ENCODE measurements at places on chromosomes 12 and 14.

GRCh38 chr14:94412671-94413638 lies 24.6 kb upstream of the SERPINA1 start:
- DNase-seq = no peak

GRCh38 chr14:57816568-57817284 lies 49.2 kb downstream of the SLC35F4 start:
- DNase-seq = no peak

DNA sequence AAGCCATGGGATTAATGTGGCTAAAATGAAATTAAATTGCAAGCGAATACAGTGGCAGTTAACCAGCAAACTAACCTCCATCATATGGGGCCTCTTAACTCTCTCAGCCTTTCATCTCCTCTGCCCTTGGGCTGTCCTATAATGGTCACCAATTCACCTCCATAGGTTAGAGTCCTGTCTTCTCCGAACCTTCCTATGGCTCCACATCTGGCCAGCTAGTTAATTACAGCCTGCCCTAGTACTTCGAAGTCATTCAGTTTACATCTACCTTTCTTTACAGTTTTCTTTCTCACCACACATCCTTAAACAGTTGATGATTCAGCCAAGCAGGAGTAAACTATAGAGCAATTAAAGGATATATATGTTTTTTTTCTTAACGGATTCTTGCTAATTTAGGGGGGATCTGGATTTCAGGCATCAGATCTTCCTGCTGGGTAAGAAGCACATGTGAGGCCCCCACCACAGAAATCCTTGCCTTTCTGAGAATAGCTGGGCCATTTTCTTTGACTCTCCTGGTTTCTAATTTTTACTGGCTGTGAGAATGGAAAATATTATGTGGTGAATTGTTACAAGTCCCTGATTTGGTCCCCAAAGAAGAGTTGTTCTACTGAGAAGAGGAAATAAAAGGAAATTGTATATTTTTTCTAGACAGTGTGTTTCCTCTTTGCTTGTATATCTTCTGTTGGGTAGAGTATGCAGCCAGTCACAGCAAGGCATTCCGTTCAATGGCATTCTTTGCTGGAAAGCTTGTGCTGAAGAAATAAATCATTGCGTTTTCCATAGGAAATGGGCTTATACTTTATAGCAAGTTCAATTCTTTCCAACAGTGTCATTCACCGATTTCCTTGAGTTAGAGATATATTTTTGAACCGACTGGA lies 16.7 kb downstream of the HMGA2 start:
- no peak for DNase-seq

DNA sequence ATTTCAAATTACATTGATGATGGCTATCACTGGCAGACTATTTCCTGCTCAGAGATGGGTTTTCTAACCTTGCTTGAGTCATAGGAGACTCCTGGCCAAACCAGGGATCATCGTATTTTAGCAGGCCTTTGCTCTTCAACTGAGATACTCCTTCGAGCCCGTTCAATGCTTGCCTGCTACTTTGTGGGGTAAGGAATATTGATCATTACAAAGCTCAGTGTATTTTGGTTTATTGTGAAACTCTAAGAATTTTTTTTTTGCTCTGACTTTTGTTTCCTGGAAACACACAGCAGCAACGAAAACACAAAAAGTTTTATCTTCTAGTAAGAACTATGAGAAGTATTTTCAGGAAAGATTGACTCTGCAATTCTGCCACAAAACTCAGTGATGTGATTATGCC lies 4.1 kb downstream of the GPRC5D start:
- no peak for DNase-seq

DNA sequence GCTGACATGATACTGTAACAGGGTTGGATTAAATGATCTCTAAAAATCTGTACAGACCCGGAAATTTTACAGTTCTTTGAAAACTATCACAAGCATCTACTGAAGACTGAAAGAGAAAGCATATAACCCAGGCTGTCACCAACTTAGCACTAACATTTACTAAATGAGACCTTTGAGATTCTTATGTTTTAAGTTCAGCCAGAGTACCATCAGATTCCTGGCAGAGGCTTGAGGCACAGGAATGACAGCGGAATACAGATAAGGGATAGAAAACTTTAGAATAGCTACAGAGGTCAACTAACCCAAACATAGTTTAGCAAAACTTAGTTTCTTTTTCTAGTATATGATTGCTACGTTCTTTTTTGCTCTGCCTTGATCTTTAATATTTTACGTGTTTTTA lies 91.6 kb upstream of the FERMT2 start:
- DNase-seq = no peak

DNA sequence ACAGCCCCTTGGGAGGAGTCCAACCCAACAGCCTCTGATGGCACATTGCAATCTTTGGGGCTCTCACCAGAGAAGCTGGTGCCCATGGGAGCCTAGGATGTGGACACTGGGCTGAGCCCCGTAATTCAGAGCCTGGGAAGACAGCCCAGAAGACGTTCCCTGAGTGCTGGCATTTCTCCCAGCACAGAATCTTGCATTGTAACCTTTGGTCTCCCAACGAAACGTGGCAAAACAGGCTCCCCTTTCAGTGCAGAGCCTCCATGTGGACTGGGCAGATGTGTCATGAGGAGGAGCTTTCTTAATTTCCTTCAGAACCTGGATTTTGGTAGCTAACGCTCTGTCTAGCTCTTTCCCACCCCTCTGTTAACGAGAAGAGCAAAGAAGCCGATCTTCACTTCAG lies 26.3 kb downstream of the BATF start:
- no peak for DNase-seq

- DNase-seq = no peak
Observed at GRCh38 chr14:72557671-72558070, 336.2 kb downstream of the DPF3 start.

- no peak for DNase-seq
Observed at GRCh38 chr12:93785249-93786010, 108.3 kb downstream of the CRADD start.

- DNase-seq = no peak
Observed at GRCh38 chr12:109729371-109729781, 15.8 kb downstream of the FAM222A start.

GRCh38 chr12:72081777-72082176 lies 143.1 kb downstream of the TPH2 start:
- DNase-seq = no peak

DNA sequence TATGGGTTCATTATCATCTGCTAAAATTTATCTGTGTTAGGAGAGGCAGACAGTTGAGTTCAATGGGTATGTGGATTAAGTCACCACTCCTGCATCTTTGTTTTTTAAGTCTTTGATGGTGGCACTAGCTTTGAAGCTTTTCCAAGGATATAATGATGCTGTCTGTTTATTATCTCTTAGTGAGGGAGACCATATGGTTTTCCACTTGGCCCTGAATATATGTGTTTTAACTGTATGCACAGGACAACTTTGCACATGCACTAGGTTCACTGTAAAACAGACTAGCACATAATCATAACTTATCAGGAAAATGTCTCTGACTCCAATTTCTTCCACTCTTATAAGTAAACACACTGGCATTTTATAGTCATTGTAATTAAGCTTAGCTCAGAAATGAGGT lies 8.9 kb downstream of the OR6C74 start:
- no peak for DNase-seq

GRCh38 chr12:19689801-19690472 lies 250.6 kb downstream of the AEBP2 start:
- no peak for DNase-seq

DNA sequence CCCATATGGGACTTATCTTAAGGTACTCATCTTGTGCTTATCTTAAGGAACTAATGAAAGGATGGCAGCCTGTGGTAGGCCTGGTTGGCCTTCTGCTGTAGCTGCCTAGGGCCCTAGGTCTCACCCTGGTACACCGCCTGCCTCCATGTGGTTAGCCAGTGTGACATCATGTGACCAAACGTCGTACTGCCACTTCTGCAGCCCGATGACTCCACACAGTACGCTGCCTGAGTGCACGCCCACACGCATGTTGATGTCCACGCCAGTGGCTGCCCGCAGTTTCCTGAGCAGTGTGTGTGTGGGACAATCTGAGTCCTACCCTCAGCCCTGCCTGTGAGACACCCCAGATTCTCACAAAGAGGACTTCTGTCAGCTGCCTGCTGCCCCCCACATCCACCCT lies 5.1 kb downstream of the ADCY4 start:
- DNase-seq = peak; percentile 54

DNA sequence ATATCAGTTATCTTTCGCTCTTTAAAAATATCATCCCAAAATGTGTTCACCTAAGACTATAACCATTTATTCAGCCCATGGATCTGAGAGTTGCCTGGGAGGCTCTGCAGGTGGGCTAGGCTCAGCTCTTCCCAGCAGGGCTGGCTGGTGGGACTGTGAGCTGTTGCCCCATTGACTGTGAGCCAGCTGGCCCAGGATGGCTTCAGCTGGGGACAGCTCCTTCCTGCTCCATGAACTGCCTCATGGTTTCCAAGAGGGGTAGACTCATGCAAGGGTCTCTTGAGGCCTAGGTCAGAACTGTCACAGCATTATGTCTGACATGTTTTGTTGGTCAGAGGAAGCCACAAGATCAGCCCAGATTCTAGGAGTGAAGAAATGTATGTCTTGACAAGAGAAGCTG lies 114.1 kb upstream of the E2F7 start:
- DNase-seq = no peak

- DNase-seq = no peak
Observed at GRCh38 chr12:52452101-52452500, at the start of gene KRT6B. TSS of gene KRT6B (minus strand) at chr12:52452146. CDS start at chr12:52452078, 68 bp downstream.

DNA sequence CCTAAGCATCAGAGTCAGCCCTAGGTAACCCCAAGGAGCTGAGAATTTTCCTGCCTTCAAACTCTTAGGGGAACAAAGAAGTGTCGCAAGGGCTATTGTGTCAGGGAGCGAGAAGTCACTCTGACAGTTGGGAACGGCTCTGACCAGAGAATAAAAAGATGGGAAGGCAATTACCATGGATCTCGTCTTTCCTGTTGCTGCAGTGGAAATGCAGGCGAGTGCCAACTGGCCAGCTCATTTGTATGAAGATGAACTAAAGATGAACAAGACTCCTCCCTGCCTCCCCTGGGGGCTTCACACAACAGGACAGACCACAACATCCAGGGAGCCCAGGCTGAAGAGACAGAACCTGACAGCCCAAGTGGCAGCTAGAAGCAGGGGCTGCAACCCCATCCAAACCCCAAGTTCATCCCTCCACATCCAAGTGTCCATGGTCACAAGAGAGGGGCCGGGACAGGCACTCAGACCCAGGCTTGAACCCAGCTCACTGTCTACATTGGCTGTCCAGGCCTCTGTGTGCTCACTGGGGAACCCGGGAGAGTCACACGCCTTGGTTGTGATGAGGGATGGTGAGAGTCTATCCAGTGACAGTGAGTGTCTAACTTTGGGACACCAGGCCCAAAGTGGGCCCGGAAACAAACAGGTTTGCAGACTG lies 322.4 kb downstream of the BCL11B start:
- DNase-seq = no peak

- DNase-seq = no peak
Observed at GRCh38 chr12:76028571-76029277, 2.9 kb downstream of the PHLDA1 start.

DNA sequence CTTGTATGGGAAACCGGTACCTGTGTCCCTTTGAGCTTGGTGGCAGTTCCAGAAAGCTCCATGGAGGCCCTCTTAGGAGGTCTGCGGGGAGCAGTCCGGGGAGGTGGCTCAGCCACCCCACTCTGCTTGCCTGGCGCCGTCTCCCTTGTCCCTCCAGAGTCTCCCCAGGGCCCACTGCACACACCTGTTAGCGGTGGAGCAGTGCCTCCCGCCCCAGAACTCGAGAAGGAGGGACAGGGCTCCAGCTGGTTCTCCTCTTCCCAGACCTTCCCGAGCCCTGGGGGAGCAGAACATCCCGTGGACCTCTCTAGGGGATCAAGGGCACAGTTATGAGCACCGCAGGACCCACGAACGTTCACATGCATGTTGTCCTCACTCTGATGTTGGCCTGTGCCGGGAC lies 10.8 kb downstream of the ASPG start:
- no peak for DNase-seq

DNA sequence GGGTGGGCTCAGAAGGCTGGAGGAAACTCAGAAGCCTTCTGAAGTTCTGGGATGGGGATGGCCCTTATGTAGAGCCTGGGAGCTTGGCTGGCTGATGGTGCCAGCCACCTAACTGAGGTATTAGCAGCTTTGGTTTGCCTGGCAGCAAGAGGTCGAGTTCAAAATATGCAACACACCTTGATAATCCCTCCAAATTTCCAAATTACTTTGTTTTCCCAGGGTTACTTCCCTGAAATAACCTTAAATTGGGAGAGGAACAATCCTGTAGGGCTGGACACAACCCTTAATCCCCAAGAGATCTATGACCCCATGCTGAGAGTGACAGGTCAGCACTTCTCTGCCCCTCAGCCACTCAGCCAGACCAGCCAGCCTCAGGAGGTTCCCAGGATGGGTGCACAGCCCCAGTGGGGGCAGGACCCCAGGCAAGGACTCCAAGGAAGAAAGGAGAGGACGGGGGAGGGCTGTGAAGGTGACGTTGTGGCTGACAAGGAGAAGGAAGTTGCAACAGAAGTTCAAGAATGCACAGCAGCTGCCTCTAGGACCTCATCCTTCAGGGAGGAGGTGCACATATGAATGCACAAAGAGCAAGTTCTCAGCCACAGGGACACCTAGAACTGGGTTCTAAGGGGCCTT lies 18.6 kb upstream of the KRT77 start:
- no peak for DNase-seq

- DNase-seq = no peak
Observed at GRCh38 chr12:5615760-5616159, 183.9 kb downstream of the NTF3 start.

DNA sequence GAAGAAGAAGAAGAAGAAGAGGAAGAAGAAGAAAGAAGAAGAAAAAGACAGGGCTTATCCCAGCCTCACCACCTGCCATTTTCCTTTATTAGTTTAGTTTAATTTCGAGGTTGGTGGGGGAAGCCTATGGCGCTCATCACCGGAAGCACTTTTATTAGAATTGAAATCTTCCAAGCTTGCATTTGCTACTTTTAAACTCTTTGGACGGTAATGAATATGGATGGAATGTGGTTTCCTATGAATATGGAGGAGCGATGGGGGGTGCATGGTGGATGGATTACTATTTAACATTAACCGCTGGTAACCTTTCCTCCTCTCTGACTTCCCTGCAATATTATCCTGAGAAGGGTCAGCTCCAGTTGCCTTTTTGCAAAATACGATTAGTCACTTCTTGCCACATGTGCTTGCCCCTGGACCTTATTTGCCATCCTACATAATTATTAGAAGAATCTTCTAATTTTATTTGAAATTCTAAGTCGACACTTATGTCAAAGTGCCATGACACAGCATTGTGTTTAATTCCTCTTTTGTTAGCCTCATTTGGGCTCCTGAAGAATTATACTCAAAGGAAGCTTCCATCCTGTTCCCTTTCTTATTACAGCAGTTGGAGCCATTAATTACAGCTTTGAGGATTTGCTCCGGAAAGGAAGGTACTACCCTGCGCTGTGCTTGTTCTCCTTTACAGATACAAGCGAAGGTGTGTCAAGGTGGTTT lies 424.5 kb downstream of the VRK1 start:
- DNase-seq = no peak

- DNase-seq = no peak
Observed at GRCh38 chr12:99389751-99390150, 257.8 kb upstream of the GARIN6 start.

GRCh38 chr14:24349742-24350141 lies 10.0 kb upstream of the RIPK3 start:
- DNase-seq = no peak

- no peak for DNase-seq
Observed at GRCh38 chr12:124387528-124387911, 92.6 kb downstream of the RFLNA start.

- no peak for DNase-seq
Observed at GRCh38 chr12:47900131-47901062, 4.4 kb downstream of the VDR start.
